ENCODE measurements at places on chromosomes 6 and 20.

- no peak for DNase-seq
Measured at GRCh38 chr6:120938876-120939472, 395.3 kb downstream of the TBC1D32 start.

GRCh38 chr6:111925296-111925695, 52.0 kb upstream of the FYN start:
- no peak for DNase-seq

- DNase-seq: no peak
Measured at GRCh38 chr6:64411226-64411625, 775.6 kb downstream of the PHF3 start.

DNA sequence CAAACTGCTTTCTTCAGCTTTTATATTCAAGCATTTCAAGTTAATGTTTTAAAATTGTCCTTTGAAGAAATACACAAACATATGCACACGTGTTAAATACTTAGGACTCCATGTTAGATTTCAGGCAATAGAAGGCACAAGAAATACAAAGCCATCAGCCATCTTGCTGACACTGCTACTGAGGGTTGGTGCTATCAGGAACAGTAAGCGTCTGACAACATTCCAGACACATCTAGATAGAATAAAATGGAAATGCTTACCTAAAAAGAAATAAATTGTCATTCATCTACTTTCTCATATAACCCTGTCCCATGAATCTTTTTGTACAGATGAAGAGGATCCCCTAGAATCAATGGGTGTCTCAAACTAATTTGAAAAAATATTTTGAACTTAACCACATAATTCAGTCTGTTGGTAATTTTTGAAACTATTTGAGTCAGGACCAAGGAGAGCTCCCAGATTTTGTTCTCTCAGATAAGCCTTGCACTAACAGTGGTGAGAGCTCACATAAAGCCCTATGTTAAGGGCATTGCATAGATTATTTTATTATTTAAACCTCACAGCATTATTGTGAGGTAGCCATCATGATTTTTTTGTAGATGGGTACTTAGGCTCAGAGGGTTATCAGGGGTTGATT, 631.1 kb upstream of the POU3F2 start:
- DNase-seq: no peak

- no peak for DNase-seq
Measured at GRCh38 chr6:3782876-3783832, 31.6 kb upstream of the PXDC1 start.

DNA sequence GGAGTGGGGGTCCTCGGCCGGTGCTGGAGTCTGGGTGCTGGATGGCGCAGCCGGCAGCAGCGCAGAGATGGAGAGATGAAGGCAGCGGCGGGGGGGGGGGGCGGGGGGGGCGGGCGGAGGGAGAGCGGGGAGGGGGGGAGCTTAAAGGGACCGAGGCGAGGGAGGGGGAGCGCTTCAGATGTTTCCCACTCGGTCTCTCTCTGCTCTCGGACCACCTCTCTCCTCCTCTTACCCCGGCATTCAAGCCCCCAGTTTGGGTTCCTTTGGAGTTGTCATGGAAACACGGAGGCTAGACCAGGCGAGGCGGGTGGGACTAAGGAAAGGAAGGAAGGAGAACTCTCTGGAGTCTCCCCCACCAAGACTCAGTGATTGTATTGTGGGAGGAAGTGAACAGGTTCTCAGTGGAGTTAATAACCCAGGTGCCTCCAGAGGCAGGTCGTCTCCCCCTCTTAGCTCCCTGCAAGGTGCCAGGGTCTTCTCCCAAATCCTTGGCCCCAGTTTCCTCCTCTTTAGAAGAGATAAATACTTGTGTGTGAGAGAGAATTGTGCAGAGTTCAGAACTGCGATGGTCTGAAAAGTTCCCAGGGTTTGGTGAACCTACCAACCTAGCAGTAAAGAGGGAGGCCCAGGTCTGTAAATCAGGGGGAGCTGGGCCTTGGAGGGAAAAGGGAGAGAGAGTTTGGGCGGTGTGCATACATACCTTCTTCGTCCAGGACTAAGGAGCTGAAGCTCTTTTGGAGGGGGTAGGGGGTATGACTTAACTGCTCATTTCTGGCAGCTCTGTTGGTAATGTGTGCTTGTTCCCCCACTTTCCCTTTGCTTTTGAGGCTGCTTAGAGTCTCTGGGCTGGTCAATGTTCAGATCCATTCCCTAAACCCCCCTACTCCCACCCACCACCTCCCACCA, at the start of gene PRRT1:
TSS of gene PRRT1 (minus strand) at position 77 of the 906 bp plus-strand sequence. CDS start 112 bp downstream, outside the sequence.
- DNase-seq: no peak

GRCh38 chr6:147418523-147418922, 90.0 kb upstream of the SAMD5 start:
- DNase-seq: no peak

GRCh38 chr6:30213667-30213956, 406 bp upstream of the TRIM26 start:
- DNase-seq: no peak

DNA sequence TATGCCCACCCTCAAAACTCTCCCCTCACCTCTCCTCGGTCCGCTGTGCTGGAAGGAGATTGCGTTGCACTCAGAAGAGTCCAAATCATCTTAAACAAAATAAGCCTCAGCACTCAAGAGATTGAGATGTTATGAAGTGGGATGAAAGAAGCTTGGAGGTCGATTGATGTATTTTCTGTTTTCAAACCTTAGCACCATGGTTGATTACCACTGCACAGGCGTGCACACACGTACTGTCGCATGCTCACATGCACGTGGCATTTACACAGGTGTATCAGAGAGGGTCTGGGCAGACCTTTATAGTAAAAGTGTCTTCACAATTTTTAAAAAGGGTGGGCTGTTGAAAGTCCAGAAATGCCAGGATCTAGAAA, 612 bp upstream of the AGPAT4 start:
- DNase-seq: no peak

- no peak for DNase-seq
Measured at GRCh38 chr6:14380901-14381828, 263.6 kb downstream of the CD83 start.

DNA sequence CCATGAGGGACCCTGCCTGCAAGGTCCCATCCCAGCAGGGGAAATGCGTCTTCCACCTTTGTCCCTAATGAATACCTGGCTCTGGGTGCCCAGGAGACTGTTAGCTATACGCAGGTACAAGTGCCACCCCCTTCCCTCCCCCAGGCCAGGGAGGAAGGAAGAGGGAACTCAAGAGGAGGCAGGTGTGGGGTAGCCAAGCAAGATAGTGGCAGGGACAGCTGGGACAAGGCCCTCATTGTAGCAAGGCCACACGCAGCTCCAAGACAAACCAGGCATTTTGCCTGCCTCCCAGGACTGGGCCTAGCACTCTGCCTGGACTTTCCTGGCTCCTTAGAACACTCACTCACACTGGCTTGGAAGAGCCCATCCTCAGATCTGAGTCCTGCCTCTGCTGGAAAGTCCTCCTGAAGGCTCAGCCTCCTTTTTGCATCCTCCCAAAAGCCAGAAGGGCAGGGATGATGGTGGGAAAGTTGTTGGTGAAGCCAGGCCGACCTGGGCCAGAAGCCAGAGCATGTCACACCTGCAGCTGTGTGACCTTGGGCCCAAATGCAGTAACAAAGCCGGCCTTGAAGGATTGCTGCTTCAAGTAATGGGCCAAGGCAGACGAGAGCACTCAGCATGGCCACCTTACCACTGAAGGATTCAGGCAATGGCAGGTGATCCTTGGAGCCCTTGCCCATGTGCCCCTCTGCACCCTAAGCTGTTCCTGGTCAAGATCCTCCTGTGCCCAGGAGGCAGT, 27.7 kb downstream of the SNPH start:
- DNase-seq: no peak

DNA sequence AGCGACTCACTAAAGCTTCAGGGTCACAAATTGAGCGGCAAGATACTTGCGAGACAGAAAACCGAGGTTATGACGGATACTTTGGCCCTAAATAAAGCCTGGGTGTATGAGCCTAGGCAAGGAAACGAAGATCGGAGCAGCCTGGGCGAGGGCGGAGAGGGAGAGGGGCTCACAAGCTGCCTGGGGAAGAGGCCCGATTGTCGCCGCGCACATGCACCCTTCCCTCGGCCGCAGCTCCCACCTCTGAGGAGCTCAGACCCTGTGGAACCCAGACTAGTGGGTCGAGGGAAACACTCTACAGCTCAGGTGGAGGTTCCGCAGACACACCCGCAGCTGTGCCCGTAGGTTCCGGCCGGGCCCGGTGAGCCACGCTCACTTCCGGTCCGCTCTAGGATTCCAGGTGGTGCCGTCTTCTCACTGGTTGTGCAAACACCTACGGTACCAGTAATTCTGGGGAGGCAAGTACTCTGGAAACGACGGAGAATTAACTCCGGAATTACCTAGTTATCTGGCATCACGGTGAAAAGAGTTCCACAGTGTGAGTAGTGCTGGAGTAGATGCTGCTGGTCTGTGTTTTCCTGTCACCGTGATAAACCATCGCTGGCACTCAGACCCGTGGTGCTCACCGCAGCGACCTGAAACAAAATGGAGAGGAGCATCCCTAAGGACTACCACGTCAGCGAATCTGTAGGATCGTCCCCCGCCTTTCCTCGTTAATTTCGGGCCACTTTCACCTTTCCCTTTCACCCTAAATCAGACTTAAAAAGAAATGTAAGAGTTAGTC, 61.5 kb downstream of the GPX5 start:
- peak; percentile 95 for DNase-seq

- peak; percentile 30 for DNase-seq
Measured at GRCh38 chr20:35561268-35561667, 19.4 kb downstream of the ERGIC3 start.

- no peak for DNase-seq
Measured at GRCh38 chr20:12936020-12936419, 72.8 kb upstream of the SPTLC3 start.

- DNase-seq: no peak
Measured at GRCh38 chr6:33172688-33173534, 19.4 kb downstream of the COL11A2 start.

- no peak for DNase-seq
Measured at GRCh38 chr20:4740774-4741431, 19.2 kb downstream of the PRND start.

DNA sequence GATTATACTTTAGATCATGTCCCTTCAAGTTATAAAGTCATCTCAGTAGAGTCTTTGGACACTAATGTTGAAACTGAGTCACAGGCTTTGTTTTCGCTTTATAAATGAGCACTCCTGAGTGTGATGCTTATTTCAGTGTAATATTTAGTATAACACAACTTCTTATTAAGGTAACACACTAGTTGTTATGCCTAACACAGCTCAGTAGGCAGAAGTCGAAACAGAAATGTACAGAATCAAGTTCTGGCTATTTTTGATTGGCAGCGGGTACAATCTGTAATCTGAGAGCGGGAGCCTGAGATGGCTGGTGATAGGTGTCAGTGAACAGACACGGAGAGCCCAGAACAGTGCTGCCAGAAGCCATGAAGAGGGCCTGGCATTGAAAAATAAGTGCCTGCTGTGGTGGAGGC, 11.4 kb downstream of the HECA start:
- DNase-seq: no peak

- DNase-seq: no peak
Measured at GRCh38 chr6:138824482-138825144, 28.7 kb downstream of the ECT2L start.

- no peak for DNase-seq
Measured at GRCh38 chr6:28330041-28330440, 5.9 kb downstream of the ZSCAN31 start.

DNA sequence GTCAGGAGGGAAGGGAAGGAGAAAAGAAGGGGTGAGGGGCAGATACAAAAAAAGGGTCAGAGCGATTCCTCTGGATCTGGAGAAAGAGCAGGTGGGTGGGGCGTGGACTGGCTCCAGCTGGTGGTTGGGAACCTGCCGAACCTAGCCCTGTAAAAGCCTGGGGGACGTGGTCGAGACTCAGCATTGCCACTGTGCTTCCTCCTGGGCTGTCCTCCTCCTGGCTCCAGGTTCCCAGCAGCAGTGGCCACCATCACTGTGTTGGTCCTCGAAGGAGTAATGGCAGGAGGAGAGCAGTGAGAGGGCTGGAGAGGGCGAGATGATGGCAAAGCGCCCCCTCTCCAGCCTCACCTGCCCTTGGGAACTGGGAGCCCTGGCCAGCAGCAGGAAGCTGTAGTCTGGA, 3.5 kb upstream of the RAET1L start:
- DNase-seq: no peak

DNA sequence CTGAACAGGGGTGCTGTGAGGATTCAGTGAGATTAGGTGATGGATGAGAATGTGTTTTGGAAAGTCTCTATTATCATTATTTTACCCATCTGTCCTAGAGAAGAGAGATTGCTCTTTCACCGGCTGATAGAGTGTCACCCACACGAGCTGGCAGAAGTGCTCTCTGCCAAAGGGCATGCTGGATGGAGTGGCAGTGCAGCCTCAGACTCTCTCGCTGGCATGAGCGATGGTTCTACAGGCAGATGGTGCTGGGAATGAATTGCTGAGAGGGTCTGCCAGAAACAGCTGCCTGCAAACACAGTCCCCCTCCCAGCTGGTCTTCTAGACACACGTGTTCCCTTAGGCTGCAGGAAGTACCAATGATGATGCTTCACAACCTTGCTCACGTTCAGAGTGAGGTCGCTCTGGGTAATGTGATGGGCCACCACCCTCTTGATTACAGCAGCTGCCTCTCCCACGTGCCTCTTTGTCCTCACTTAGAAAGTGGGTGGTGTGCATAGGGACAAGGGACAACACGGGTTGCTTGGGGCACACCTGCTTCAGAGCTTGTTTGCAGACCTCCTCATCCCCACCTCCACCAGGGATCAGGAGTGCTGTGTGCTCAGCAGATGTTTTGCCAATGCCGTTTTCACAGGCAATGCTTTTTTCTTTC, 84.7 kb downstream of the FOXA2 start:
- DNase-seq: no peak

- DNase-seq: no peak
Measured at GRCh38 chr6:43965628-43966373, 161.5 kb downstream of the MRPL14 start.

GRCh38 chr20:62141397-62142251, 1.6 kb downstream of the PSMA7 start:
- DNase-seq: no peak

DNA sequence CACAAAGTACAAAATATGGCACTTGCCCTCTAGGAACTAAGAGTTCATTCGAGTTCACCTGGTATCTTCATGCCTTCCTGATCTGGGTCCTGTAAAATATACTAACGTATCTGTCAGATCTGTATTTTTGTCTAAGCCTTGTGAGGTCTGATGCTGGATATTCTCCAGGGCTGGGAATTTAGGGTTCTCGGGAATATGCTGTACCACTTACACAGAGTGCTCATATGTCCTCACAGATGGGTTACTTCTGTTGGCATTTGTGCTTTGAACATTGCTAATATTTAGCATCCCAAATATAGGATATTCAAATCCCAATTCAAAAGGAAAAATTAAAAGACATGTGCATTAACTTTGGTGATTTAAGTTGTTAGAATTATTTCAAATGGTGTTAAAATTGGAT, 122.0 kb downstream of the DNAH8 start:
- peak; percentile 11 for DNase-seq

GRCh38 chr20:58169450-58169849, 59.0 kb downstream of the ANKRD60 start:
- no peak for DNase-seq

GRCh38 chr20:20459726-20460125, 91.8 kb downstream of the INSM1 start:
- no peak for DNase-seq

- DNase-seq: no peak
Measured at GRCh38 chr20:57330998-57331397, 1.4 kb downstream of the SPO11 start.

Data from C1 segment of cervical spinal cord (tissue), 14 donors.